ENCODE measurements at places on chromosomes 6 and 20.

GRCh38 chr6:149366267-149366921, 33.7 kb upstream of the SUMO4 start:
- ATAC-seq = no peak

DNA sequence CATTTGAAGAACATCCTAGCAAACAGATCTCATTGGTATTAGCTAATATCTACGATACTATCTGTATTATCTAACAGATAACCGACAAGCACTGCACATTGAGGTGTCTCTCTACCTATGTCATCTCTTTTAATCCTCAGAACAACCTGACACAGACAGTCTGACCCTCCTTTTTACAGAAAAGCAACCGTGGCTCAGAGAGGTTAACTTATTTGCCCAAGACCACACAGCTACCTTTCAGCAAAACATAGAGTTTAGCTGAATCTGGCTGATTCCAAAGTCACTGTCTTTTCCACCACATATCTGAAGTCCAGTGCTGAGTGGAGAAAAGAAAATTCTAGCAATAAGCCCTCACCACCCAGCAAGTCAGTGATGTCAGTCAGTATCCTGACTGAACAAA, 358.7 kb upstream of the JARID2 start:
- no peak for ATAC-seq

DNA sequence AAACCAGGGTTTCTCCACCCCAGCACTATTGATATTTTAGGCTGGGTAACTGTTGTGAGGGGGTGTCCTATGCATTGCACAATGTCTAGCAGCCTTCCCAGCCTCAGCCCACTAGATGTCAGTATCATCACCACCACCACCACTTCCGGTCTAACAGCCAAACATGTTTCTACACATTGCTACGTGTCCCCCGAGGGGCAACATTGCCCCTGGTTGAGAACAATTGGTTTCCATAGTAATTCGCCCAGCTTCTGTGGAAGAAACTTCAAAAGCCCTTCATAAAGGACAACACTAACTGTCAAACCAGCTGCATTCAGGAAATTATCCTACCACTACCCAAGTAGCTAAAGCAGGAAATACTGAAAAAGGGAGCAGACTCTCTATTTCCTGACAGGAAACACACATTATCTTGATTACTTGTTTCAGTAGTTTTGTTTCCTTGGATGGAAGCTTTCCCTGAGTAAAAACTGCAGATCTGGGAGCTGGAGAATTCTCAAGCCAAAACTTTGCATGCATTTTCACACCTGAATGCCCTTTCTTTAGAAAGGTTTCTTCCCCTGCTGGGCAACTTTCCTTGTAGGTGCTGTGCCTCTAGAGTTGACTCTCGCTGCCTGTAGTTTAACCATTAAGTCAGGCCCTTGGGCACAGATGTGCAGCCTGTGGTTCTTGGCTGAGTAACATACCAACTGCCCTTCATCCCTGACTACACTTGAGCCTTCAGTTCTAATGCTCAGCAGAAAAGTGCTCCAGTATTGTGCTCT, 23.6 kb downstream of the PKHD1 start:
- peak; percentile 35 for ATAC-seq

DNA sequence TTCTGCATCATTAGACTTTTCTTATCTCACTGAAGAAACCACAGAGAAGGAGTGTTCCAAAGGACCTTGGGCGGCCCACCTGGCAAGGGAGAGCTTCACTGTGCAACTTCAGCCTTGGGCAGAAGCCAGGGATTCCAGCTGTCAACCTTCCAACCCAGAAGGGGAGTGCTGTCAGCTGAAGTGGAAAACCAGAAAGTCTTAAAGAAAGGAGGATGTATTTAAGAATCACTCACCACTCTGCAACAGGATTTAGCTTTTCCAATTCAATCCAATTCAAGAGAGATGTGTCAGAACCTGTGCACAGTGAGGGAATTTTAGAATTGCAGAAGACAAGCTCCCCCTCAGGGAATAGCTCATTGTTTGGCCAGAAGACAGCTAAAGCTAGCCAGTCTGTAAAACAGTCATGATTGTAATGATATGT, 553.7 kb downstream of the CD83 start:
- no peak for ATAC-seq

DNA sequence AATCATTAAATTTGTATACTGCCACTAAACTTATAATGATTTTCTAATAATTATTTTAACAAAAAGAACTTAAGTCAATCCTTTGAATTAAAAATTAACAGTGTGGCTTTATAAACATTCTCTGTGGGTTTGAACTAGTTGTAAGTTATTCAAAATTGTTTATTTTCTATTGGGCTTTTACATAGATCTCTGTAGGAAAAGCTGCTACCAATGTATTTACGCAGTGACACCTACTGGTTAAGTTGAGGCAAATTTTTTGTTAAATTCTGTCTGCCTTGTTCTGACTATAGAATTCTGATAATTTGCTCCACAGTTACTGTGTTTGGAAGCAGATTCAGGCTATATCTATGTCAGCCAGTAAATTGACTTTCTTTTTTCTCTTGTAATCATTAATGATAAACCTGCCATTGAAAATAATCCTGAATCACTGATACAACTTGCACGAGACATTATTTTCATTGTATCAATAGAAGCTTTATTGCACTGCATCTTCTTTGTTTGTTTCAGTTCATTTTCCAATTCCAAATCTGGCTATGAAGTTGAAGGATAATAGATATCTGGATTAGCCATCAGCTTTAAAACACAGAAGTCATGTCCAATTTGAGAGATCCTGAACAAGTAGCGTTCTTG, 66.0 kb upstream of the UTRN start:
- ATAC-seq = no peak

- no peak for ATAC-seq
These were observed 9.6 kb upstream of the NRM start for GRCh38 chr6:30700340-30700739.

- no peak for ATAC-seq
These were observed 78.6 kb downstream of the RCAN2 start for GRCh38 chr6:46412662-46413061.

GRCh38 chr20:33648396-33649004, 13.6 kb upstream of the C20orf144 start:
- ATAC-seq = no peak

GRCh38 chr6:841569-841968, 148.6 kb upstream of the EXOC2 start:
- ATAC-seq = no peak

DNA sequence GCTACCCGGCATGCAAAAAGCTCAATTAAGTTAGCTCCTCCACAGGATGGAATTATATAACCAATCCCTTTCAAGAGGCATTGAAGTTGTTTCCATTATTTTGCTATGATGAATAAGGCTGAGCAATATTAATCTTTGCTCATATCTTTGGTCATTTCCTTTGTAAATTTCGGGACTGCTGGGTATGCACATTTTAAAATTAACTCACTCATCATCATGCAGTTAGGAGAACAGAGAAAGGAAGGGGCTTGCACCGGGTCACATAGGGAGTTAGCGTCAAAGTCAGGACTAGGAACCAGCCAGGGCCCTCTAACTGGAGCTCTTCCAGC, 430 bp upstream of the FAM110A start:
- ATAC-seq = no peak

- no peak for ATAC-seq
These were observed 14.4 kb downstream of the RARS2 start for GRCh38 chr6:87575423-87575822.
